ENCODE measurements at places on chromosomes 7 and 10.

- no peak for DNase-seq
Measured at GRCh38 chr7:28787106-28787505, 171.0 kb downstream of the TRIL start.

- no peak for DNase-seq
Measured at GRCh38 chr7:35286422-35286821, 32.5 kb upstream of the TBX20 start.

DNA sequence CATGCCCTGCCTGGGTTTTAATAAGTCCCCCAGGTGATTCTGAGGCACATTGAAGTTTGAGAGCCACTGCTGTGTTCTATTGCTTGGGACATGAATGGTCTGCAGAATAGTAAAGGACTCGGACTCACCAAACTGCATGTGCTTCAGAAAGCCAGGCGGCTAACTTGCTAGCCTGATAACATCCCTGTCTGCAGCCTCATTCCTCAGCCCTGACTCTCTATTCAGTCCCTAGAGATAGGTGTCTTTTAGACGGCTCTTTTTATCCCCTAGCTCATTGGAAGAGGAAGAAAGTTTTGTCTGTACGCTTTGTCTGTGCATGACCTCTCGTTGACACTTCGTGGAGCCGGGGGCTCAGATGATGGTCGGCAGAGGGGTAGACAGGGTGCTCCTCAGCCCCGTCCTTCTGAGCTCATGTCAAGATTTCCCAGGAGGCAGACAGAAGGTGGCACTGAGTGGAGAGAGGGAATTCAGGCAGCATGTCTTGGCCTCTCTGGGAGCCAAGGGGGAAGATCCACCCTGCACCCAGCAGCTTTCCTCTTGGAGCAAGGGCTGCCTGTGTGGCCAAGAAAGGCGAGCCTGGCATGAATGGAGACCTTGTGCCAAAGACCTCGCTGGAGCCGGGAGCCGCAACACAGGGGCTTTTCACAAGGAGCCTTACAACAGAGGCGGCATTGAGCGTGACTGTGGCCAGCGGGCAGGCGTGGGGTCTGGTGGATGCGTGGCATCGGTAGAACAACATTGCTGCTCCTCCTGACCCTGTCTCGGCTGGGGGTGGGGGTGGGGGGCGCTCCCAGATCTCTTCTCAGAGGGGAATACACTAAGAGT lies 51.1 kb upstream of the PODXL start:
- no peak for DNase-seq

DNA sequence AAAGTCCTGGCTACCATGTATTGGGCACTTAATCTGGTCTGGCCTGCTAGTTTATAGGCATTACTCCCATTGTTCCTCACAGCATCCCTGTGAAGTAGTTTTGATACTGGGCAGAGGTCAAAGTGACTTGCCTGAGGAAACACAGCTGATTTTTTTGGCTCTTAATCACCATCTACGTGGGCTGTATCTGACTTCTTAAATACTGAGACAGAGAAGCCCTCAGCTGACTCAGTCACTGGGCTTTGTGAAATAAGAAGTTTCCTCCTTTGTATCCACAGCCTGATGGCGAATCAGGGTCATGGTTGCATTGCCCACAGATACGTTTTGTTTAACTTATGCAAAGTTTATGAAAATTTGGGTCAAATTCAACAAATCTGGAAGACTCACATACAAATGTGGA lies 13.2 kb downstream of the TACR2 start:
- DNase-seq: no peak

DNA sequence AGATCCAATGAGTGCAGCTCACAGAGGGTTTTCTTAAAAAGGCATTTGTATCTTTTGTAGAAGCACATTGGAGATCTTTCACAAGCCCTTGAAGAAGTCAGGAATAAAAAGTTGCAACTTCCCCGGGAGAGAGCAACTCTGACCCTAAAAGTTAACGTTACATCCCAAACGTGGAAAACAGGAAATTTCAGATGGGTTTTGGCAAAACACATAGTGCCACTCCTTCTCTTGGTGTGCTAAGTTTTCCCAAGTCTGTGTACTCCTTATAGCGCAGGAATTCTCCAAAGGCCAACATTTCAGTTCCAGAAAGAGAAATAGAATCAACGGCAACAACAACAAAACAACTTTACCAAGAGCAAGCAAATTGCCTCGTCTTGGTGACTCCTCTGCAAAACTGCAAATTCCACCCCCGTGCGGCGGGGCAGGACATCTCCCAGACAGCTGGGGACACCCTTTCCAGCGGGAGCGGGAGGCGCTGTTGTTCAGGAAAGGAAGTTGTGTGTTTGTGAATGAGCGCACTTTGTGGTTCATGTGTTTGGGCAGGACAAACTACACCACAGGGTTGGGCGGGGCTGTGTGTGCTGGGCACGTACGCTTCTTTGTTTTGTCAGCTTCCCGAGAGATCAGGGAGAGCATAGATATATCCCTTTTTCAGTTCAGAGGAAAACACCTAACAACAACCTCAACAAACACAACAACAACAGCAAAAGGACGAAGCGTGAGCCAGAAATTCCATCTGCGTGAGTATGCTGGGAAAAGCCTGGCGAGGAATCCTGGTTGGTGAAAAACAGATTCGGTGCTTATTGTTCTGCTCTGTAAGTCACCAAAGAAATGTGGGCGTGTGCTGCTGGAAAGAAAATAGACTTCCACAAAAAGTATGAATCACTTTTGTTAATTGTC lies 294.7 kb upstream of the PITRM1 start:
- DNase-seq: no peak

DNA sequence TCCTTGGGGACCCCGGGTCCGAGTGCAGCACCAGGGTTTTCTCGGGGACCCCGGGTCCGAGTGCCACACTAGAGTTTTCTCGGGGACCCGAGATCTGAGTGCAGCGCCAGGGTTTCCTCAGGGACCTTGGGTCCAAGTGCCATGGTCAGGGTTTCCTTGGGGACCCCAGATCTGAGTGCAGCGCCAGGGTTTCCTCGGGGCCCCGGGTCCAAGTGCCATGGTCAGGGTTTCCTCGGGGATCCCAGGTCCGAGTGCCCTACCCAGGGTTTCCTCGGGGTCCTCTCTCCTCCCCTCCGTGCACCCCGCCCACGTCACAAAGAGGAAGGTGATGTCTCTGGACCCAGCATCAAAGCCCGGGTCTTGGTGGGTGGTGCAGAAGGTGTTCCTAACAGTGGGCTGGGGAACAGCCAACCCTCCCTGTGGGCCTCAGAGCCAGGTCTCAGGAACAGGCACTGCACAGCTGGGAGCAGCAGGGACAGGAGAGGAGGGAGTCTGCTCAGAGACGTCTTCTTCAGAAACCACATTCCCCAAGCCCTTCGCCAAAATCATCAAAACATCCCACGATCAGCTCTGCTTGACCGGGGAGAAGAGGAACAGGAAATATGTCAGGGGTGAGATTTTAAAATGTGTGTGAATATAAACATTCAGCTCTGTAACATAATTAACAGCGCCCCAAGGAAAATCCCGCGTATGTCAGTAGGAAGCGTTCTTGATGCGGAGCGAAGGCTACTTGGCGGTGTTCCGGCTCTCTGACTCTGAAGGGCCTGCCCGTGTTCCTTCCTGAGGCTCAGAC lies 540.7 kb downstream of the DNAJB6 start:
- no peak for DNase-seq

GRCh38 chr10:106652279-106652678 lies 512.2 kb downstream of the SORCS1 start:
- DNase-seq: no peak

DNA sequence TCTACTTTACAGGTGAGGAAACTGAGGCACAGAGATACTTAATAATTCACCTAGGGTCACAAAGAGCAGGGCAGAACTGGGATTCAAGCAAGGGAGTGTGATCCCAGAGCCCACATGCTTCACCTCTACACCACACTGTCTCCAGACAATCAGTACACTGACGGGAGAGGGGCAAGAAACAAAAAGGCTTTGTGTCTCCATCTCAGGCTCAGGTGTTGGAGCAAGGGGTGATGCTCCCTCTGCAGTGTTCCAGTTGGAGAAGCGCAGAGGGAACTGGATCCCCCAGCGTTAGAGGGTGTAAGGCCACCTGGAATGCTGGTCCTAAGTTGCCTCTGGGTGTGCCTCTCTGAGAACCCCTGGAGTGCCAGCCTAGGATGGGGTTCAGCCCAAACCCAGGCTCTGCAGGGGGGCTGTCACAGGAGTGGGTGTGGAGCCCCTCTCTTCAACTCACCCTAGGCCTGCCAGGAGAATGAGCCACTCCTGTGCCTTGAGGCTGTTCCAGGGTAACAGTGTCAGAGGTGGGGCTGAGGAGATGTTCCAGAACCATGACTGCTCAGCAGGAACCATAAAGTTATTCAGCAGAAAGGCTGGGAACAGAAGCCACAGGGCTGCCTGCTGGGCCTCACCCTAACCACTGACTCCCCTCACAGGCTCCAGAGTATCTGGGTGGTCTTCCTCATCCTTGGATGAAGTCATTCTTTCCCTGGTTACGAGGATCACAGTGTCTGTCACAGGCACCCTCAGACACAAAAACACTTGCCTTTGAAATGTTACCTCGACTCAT lies 5.5 kb downstream of the RBP4 start:
- DNase-seq: no peak

DNA sequence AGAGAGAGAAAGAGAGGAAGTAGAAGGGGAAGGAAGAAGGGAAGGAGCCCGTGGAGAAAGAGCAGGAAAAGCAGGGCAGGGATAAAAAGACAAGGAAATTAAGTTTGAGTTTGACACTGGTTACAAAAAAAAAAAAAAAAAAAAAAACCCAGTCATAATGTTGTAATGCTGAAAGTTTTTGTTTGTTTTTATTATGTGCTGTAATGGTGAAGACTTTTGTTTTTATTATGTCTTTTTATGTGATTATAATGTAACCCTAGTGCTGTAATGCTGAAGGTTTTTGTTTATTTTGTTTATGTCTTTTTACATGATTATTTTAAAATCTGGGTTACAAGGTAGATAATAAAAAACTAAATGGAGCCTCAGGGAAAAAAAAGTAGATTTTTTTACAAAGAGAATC lies 184.8 kb downstream of the SEMA3A start:
- no peak for DNase-seq

DNA sequence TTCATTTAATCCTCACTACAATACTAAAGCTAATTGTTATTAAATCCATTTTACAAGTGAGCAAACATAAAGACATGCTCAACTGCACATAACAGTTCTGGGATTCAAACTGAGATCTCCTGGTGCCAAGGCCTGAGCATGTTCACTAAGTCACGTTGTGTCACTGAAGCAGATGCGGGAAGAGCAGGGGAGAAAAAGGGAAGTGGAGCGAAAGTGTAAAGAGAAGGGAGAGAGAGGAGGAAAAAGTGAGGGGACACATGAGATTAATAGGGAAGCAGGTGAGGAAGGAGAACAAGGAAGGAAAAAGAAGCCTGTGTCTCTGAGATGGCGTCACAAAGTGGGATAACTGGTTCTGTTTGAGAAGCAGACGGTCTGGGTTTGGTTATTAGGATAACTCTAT lies 38.9 kb upstream of the KAT6B start:
- DNase-seq: no peak

DNA sequence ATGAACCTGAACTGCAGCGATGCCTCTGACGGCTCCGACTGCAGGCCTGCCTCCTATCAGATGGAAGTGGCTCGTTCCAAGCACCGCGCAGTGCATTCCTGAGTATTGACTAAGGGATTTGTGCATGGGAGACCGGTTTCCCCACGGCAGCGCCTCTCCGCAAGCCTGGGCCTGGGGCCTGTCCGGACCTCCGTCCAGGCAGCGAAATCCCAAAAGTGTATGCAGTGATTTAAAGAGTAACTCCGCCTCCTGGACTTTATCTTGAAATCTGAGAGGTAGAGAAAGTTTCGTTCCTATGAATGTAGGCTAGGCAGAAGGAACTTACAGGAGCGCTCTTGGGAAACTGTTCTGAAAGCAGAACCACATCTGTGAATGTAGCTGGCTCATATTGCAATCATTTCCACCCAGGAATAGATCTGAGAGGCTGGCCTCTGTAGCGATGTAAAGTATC lies 106.2 kb upstream of the CELF2 start:
- peak; percentile 46 for DNase-seq

- DNase-seq: no peak
Measured at GRCh38 chr10:87966459-87966858, 103.0 kb downstream of the PTEN start.

DNA sequence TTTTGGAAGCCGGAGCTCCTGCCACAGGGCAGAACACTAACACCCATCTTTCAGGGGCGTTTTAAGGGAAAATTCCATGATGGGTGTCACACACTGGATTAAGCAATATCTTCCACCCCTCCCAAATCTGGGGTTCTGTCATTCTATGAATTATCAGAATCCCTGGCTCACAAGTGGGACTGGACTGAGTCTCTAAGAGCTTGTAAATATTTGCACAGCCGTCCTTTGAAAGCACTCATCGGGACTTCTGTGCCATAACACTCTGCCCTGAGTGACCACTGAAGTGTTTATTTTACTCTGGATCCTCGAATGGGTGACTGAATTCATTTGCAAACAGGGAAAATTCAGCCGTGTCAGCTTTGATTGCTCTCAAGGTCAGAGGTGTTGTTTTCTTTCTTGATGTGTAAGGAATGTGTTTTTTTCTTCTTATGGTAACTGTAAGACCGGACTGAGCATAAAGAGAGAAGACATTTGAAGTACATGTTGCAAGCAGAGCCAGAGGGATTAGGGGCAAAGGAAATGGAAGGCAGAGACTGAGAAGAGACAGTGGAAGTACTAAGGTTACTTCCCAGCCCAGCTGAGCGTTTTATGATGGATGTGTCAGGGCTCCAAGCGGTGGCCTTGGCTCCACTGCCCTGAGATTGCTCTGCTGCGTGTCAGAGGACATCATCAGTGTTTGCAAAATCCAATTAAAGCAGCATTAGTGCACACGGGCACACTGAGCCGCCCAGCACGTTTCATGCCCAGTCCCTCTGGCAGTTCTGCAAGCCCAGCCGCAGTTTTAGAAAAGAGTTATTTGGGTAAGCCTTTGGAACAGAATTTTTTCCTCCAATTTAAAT lies 17.7 kb upstream of the GTPBP4 start:
- no peak for DNase-seq

- no peak for DNase-seq
Measured at GRCh38 chr10:98567391-98568133, 120.8 kb upstream of the HPS1 start.

DNA sequence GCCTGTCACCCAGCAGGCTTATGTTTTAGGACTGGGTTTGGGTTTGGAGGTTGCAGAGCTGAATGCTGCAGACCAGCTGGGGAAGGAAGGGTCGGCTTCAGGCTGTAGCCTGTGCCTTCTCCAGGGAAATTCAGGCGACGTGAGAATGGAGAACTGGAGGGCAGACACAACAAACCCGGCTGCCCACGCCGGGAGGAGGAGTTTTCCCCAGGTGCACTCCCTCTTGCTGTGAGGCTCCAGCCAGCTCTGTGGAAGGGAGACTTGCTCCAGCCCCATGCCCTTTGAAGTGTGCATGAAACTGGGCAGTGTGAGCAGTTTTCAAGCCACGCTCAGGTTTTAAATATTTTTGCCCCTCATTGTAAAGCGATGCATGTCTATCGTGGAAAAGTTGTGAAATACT lies 279.1 kb downstream of the CCSER2 start:
- peak; percentile 36 for DNase-seq

GRCh38 chr10:132870426-132870825 lies 71.9 kb downstream of the CFAP46 start:
- DNase-seq: no peak

All from iPS-NIHi11 (cell line).